Activated T-helper 1 cell treated with anti-CD3 and anti-CD28 coated beads, Interleukin-12 subunit alpha, Interleukin-12 subunit beta, Interleukin-2, Interleukin-4 antibody, amounts not matched to agents 30 ng/mL and 10 ng/mL and 1 ng/mL, durations not matched to agents 14 hours and 24 hours and 36 hours (primary cell): ENCODE measurements at places on chromosomes 6 and 20. TPM values are rescaled to one million over a fixed set of nuclear protein-coding genes. Genes with fewer than 3 reads are reported as not detected.

DNA sequence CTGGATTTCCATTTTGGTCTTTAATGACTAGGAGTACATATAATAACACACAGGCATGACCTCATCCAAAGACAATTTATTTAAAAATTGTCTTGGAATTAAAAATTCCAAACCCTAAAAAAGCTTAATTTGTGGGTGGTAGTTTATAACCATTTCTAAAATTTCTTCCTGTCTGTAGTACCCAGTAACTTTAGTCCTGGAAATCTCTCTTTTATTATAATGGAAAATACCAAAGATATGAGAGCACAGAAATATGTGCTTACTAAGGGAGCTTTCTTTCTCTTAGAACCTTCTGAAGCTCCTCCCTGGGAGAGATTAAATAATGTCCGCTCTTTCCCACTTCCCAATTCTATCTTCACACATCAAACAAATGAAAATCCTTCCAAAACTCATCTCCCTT lies 70.5 kb upstream of the PRL start:
- no peaks in the 10 kb centered on the region for H3K36me3 ChIP-seq
- no peak overlapping the region for H3K27ac ChIP-seq
- no peak overlapping the region for H3K4me3 ChIP-seq
- H3K4me1 ChIP-seq, result no peaks in the 10 kb centered on the region
- H3K27me3 ChIP-seq, result no peaks in the 10 kb centered on the region

Gene UNC93A
- total RNA-seq, result not detected in 2 replicates

GRCh38 chr6:152184573-152184916 lies 377.1 kb downstream of the ESR1 start:
- H3K36me3 ChIP-seq, result peaks cover 41% of the 10 kb centered on the region
- peak overlapping the region; percentile 88 for H3K4me3 ChIP-seq

DNA sequence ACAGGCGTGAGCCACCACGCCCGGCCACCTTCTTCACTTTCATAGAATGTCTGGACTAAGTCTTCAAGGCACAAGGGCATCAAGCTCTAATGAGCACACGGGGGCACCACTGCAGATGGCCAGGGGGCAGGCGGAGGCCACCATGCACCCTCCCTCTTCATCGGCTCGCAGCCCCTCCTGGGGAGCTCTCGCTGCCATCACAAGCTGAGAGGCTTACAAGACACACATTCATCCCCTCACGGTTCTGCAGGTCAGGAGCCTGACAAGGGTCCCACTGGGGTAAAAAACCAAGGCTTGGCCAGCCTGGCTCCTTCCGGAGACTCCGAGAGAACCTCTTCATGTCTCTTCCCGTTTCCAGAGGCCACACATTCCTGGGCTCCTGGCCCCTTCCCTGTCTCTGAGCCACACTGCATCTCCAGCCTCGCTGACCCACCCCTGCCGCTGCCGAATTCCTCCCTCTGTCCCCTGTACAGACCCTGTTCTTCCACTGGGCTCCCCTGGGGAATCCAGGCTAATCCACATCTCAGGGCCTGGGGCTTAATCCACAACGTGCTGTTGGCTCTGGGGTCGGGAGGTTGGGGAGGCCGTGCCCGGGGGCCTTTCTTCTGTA lies 19.8 kb downstream of the DLL1 start:
- no peak for DNase-seq
- no peak overlapping the region for H3K4me3 ChIP-seq
- H3K36me3 ChIP-seq, result no peaks in the 10 kb centered on the region
- H3K27ac ChIP-seq, result no peak overlapping the region
- peaks cover 47% of the 10 kb centered on the region for H3K27me3 ChIP-seq

DNA sequence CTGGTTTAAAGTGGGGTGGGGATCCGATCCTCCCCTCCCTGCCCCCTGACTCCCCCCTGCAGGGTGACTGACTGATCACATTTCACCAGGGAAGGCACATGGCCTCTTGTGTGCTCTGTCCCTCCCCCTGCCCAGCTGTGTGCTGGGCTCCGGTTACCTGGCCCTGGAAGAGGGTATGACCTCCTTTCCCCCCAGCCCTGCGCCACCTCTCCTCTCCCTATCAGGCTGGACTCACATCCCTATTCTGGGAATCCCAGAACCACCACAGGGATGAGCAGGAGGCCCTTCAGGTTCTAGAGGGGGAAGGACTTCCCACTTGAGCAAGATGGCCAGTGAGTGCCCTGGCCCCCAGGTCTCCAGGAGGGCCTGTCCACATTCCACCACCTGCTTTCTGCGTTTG lies 2.1 kb upstream of the IP6K3 start:
- H3K4me1 ChIP-seq, result no peaks in the 10 kb centered on the region
- no peak overlapping the region for H3K4me3 ChIP-seq
- no peak for DNase-seq
- H3K27me3 ChIP-seq, result peaks cover 13% of the 10 kb centered on the region

GRCh38 chr20:17633221-17633849 lies 48.7 kb downstream of the RRBP1 start:
- H3K36me3 ChIP-seq, result peaks cover 21% of the 10 kb centered on the region
- no peaks in the 10 kb centered on the region for H3K27me3 ChIP-seq
- peak overlapping the region; percentile 29 for H3K27ac ChIP-seq
- H3K4me3 ChIP-seq, result no peak overlapping the region
- no peak for DNase-seq

DNA sequence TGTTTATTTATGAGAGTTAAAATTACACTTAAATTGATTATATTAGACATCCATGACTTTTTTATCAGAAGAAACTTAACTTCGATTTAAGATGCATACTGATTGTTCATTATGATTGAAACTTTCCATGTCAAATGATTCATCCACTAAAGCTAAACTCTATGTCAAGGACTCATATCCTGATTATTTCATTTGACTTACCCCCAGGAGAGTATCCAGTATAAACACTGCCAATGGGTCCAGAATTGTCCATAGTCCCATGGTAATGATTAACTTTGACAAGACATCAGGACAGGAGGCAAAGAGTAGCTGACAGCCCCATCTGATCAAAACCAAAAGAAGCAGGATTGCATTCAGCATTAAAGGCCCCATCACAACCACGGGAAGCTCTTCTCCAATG lies 709.9 kb downstream of the TFAP2A start:
- DNase-seq, result no peak
- H3K27ac ChIP-seq, result no peak overlapping the region
- H3K4me1 ChIP-seq, result no peaks in the 10 kb centered on the region
- no peak overlapping the region for H3K4me3 ChIP-seq
- no peaks in the 10 kb centered on the region for H3K27me3 ChIP-seq

- H3K4me3 ChIP-seq, result no peak overlapping the region
- no peaks in the 10 kb centered on the region for H3K4me1 ChIP-seq
- H3K27ac ChIP-seq, result no peak overlapping the region
- no peaks in the 10 kb centered on the region for H3K36me3 ChIP-seq
Observed at GRCh38 chr6:106855117-106855516, 119.4 kb downstream of the CD24 start.

Gene CUTA
- 131 and 137 TPM in 2 replicates for total RNA-seq

DNA sequence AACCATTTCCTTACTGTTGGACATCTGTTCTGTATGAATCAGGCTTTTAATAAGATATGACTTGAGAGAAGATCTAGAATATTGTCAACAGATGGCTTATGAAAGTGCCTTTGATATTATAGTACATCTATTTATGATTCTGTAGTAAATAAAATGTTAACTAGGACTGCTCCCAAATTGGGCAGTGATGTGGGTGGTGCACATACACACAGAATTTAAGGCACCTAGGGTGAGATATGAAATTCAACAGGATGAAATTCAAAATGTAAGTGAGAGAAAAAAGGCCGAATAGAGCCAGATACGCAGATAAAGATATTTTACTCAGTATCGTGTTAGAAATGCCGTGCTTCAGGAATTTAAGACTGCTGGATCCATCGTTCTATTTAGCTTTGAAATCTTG lies 26.3 kb downstream of the FAM50B start:
- no peak overlapping the region for H3K4me3 ChIP-seq
- no peaks in the 10 kb centered on the region for H3K36me3 ChIP-seq
- H3K27ac ChIP-seq, result no peak overlapping the region
- no peak for DNase-seq
- H3K27me3 ChIP-seq, result peaks cover 17% of the 10 kb centered on the region
- no peaks in the 10 kb centered on the region for H3K4me1 ChIP-seq

DNA sequence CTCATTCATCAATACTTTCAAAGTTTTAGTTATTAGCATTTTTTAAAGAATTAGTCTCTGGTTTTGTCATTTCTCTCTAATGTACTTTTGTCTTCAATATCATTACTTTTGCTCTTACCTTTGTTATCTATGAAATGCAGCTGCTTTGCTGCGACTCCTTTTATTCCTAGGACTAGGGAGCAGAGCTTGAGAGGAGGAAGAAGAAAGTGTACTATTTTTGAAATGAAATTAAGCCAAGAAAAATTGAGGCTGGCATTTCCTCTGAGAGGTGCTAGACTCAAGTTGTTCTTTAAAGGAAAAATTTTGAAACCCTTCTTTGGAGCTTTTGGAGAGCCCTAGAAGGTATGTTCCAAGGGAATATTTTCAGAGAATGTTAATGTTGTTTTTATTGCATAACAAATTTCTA lies 48.3 kb upstream of the MRAP2 start:
- DNase-seq, result no peak
- no peaks in the 10 kb centered on the region for H3K36me3 ChIP-seq
- H3K27me3 ChIP-seq, result no peaks in the 10 kb centered on the region
- H3K4me1 ChIP-seq, result no peaks in the 10 kb centered on the region

DNA sequence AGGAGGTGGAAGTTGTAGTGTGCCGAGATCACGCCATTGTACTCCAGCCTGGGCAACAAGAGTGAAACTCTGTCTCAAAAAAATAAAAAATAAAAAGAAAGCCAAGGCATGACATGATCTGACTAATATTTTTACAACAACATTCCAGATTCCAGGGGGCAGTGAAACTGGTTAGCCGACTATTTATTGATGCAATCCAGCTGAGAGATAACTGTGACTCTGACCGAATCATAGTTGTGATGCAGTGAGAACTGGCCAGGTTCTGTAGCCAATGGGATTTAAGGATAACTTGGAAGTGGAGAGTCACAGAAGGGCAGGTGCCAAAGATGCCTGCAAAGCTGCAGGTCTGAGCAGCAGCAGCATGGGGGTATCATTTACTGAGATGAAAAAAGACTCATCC lies 82.9 kb upstream of the TSHZ2 start:
- no peak overlapping the region for H3K27ac ChIP-seq
- H3K27me3 ChIP-seq, result peaks cover 12% of the 10 kb centered on the region
- H3K4me3 ChIP-seq, result no peak overlapping the region
- no peak for DNase-seq

Gene MROH8
- 1.1 and 1.3 TPM in 2 replicates for total RNA-seq

Gene PAK5
- not detected in 2 replicates for total RNA-seq

DNA sequence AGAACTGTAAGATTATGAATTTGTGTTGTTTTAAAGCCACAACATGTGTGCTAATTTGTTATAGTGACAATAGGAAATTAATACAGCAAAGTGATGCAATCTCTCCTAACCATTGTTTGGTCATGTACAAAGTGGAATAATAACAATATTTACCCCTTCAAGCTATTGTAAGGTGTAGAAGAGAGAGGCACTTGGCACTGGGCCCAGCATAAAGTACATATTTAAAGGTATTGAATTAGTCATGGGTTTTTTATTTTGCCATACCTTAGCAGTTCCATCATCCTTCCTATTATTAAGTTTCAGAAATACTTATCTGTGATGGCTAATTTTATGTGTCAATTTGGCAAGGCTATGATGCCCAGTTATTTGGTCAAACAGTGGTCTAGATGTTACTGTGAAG lies 322.4 kb upstream of the TSHZ2 start:
- H3K27me3 ChIP-seq, result peaks cover 2% of the 10 kb centered on the region
- no peaks in the 10 kb centered on the region for H3K4me1 ChIP-seq
- no peak overlapping the region for H3K27ac ChIP-seq

- no peak overlapping the region for H3K4me3 ChIP-seq
- H3K27ac ChIP-seq, result no peak overlapping the region
- H3K27me3 ChIP-seq, result no peaks in the 10 kb centered on the region
- peaks cover 15% of the 10 kb centered on the region for H3K36me3 ChIP-seq
- peaks cover 32% of the 10 kb centered on the region for H3K4me1 ChIP-seq
Observed at GRCh38 chr6:36928547-36928918, 26.0 kb upstream of the PI16 start.

Gene LIME1
- total RNA-seq, result 12.1 TPM in 2 replicates

DNA sequence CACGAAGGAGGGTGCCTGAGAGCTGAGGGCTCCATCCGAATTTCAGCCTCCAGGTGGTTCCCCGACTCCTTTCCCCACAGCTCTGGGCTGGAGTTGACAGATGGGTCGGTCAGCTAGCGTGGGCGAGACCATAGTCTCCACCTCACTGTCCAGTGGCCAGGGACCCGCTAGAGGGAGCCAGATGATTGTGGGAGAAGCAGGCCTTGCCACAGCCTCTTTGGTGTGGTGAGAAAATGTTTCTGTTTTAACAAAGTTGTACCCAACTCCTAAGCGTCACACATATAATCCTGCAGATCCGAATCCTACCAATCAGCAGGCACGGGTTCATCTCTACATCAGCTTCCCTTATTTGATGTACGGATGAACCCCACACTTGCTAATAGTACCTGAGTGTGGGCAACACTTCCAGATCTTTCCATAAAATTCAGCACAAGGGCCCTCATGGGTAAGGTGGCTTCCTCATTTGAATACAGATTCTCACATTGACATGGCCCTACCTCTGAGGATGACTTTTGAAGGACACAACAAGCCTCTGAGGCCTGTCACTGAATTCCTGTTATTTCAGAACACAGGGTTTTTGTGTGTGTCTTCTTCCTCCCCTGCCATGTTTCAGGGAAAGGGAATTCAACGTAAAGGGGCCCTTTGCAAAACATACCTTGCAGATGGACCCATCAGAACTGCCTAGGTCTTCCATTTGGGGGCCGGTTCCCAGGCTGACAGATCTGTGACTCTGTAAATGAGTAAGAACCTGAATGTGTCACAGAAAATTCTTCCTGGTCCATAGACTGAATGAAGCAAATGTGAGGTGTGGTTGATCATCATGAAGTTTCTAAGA lies 103.2 kb upstream of the DUSP22 start:
- H3K4me1 ChIP-seq, result peaks cover 52% of the 10 kb centered on the region
- peak; percentile 77 for DNase-seq
- peak overlapping the region; percentile 48 for H3K4me3 ChIP-seq
- peaks cover 3% of the 10 kb centered on the region for H3K27me3 ChIP-seq
- no peaks in the 10 kb centered on the region for H3K36me3 ChIP-seq

GRCh38 chr6:100001915-100002388 lies 7.9 kb upstream of the MCHR2 start:
- H3K36me3 ChIP-seq, result no peaks in the 10 kb centered on the region
- H3K4me1 ChIP-seq, result no peaks in the 10 kb centered on the region

- H3K4me1 ChIP-seq, result peaks cover 82% of the 10 kb centered on the region
- no peaks in the 10 kb centered on the region for H3K27me3 ChIP-seq
- H3K27ac ChIP-seq, result peak overlapping the region; percentile 95
- no peak for DNase-seq
- peaks cover 44% of the 10 kb centered on the region for H3K36me3 ChIP-seq
Observed at GRCh38 chr6:16136091-16136490, 7.2 kb downstream of the MYLIP start.

DNA sequence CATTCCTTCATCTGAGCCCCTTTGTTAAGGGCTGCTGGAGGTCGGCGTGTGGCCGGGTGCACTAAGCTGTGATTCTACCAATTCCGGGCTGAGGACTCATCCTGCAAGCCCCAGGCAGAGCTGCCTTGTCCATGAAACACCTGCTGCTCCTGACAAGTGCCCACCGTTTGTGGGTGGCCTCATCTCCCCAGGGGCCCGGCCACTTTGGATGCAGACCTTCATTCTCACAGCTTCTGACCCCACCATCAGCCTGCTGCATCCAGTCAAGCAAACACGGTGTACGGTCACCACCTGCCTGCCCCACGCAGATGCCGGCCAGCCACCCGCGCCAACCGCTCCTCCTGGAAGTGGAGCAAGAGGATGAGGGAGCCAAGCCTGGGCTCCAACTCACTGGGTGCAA lies 382.7 kb downstream of the THBS2 start:
- H3K4me3 ChIP-seq, result no peak overlapping the region
- no peaks in the 10 kb centered on the region for H3K4me1 ChIP-seq
- H3K36me3 ChIP-seq, result no peaks in the 10 kb centered on the region
- DNase-seq, result no peak
- no peaks in the 10 kb centered on the region for H3K27me3 ChIP-seq

Gene NNAT
- 0.29 TPM in 1 of 2 replicates, not detected in the other for total RNA-seq
